ENCODE measurements at places on chromosomes 6 and 20. TPM values are rescaled to one million over a fixed set of nuclear protein-coding genes. Genes with fewer than 3 reads are reported as not detected.

The RAET1E gene
- 1.0 TPM for total RNA-seq

The PDE10A gene
- total RNA-seq: 28.2 TPM

The KIF6 gene
- total RNA-seq: 2.0 TPM

The KCNK5 gene
- 7.5 TPM for total RNA-seq

The BCAS1 gene
- 109 TPM for total RNA-seq
